ENCODE measurements at places on chromosomes 2 and 18. TPM values are rescaled to one million over a fixed set of nuclear protein-coding genes. Genes with fewer than 3 reads are reported as not detected.

CHST10 gene
- total RNA-seq: 7.2 TPM

SERPINB3 gene
- not detected for total RNA-seq

ALPI gene
- not detected for total RNA-seq

CRYBA2 gene
- not detected for total RNA-seq

OSBPL6 gene
- 0.65 TPM for total RNA-seq

KLF11 gene
- 10.1 TPM for total RNA-seq

ANKRD62 gene
- total RNA-seq: not detected

LCT gene
- not detected for total RNA-seq

CD8B2 gene
- total RNA-seq: not detected

NPAS2 gene
- 1.1 TPM for total RNA-seq

LHCGR gene
- not detected for total RNA-seq

EVA1A gene
- 74.0 TPM for total RNA-seq

TP53I3 gene
- total RNA-seq: 46.4 TPM

OR6B2 gene
- not detected for total RNA-seq

CFC1 gene
- not detected for total RNA-seq

LGALSL gene
- total RNA-seq: 4.3 TPM

PID1 gene
- total RNA-seq: 0.76 TPM

DTNA gene
- 0.81 TPM for total RNA-seq

DSG4 gene
- total RNA-seq: not detected

MOGAT1 gene
- not detected for total RNA-seq

CHST9 gene
- total RNA-seq: not detected

SPP2 gene
- total RNA-seq: not detected
